ENCODE measurements at places on chromosomes 13 and 19.

DNA sequence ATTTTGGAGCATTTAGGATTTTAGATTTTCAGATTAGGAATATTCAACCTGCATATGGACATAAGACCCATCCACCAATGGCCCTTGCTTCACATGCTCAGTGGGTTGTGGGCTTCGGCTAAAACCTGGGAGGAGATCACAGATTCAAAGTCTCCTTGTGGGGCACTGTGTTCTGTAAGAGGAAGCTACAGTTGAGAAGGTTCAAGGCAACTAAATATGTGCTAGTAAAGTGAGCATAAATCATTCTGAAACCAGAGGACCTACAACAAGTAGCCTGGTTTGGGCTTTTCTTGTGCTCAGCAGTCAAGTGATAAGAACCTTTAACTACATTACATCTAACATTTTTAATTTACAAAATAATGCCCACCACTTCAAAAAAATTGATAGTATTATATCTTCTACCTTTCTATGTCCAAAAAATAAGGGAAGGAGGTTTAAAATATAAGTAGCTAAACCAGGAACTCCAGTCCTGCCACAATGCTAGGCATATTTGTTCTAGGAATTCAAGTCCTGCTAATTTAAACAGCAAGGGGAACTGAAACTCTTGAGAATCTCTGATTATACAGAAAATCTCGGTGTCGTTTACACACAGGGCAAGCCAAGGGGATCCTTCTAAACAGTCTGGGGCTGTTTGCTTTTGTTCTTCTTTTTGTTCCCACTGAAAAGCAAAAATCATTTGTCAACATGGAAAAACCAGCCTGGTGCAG, 36.6 kb downstream of the FOXO1 start:
- DNase-seq: no peak

DNA sequence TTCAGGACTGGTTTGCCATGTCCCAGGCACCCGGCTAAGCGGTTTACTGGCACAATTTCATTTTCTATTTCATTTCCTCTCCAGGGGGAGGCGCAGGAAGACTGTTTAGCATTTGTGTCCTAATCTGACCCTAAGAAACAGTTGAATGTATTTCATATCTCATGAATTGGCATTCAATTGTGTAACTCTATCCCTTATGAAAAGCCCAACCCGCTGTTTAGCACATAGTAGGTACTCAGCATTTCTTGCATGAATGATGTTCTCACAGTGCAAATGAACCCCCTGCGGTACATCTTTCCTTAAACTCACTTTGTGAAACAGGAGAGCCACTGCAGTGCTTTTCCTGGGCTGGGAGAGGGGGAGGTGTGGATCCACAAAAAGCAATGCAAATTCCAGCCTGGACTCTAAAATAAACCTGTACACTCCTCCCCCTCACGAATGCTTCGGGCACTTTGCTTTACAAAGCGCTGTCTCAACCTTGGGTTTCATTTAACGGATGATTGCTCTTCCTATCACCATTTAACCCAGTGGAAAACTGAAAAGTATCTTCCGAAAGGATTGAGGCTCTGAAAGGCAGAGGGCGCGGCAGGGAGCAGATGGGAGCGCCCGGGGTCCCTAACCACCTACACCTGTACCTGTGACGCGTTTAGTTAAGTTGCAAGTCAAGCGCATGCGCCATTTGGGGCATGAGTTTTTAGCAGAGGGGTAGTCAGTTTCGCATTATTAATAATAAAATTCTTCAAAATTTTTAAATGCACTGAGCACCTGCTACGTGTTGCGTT, 1.2 kb upstream of the EEF2 start:
- DNase-seq: peak; percentile 63

- DNase-seq: no peak
These were observed 606.9 kb downstream of the PCDH9 start for GRCh38 chr13:66623129-66623820.

DNA sequence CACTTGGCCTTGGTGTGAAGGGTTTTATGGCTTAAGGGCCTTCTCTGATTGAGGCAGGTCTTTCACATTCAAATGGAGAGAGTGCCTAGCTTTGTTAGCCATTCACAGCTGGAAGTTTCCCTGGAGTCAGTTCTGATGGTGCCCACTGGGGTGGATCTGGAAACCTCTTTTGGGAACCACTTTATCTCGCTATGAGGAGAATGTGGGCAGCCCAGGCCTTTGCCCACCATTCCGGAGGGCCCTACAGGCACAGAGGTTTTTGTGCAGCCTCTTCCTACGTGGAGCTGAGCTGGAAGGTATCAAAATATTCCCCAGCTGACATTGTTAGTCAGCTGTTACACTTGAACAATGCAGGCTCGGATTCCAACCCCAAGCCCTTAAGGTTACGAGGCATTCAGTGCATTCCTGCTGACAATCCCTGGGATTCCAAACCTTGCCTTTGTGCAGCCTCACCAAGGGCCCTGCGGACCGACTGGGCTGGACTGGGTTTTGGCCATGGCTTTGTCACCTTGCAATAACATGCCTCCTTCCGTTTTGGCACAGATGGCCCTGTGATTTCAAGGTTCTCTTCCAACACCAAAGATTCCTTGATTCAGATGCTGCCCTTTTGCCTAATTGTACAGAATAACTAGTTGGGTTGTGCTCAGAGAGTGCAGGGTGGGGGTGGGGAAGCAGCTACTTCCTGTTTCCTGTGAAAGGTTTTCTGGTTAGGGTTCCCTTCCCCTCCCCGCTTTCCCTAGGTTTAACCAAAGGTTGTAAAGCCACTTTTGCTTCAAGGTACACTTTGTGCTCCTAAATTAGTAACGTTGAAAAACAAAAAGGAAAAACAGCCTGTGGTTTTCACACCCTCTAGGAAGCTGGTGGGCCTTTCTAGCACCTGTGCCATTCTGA, 27.0 kb downstream of the SAE1 start:
- DNase-seq: peak; percentile 25

- DNase-seq: no peak
These were observed 99.5 kb downstream of the SIPA1L3 start for GRCh38 chr19:38006361-38007045.

DNA sequence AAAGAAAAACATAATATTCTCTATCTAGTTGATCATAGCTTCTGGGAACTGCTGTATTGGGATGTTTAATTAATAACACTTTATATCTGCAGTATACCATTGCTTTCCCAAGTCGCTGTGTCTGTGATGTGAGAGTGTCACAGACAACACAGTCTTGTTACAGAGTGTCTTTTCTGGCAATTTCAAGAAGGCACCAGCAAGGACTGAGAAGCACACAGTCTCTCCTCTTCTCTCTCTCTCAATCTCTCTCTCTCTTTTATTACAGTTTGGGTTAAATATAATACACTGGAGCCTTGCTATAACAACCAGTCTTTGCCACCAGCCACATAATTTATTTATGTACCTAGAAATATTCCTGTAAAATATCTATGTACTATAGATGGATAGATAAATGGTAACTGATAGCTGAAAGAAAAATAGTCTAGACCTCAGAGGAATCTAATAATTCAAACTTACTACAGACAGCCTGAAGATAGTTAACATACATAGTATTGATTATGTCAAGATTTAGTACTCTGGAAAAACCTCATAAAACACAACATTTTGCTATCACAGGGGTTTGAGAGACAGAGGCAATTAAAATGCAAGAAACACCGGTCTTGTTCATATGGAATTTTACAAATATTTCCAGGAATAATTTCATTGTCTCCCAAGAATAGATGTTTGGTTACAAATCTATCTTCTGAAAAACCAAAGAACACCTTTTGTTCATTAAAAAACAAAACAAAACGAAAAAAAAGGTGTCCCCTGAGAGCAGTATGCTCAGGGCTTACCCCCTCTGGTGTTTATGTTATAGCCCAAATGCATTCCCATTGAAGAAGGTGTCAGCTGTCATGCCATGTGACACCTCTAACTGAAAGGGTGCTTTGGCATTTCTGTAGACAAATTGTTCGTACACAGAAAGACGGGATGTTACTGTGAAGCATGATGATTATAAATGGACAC, 507.8 kb downstream of the TBC1D4 start:
- DNase-seq: no peak

- DNase-seq: no peak
These were observed 284.6 kb downstream of the DNAJC15 start for GRCh38 chr13:43307921-43308433.

- DNase-seq: no peak
These were observed 149.0 kb upstream of the ZNF536 start for GRCh38 chr19:30222992-30223865.

DNA sequence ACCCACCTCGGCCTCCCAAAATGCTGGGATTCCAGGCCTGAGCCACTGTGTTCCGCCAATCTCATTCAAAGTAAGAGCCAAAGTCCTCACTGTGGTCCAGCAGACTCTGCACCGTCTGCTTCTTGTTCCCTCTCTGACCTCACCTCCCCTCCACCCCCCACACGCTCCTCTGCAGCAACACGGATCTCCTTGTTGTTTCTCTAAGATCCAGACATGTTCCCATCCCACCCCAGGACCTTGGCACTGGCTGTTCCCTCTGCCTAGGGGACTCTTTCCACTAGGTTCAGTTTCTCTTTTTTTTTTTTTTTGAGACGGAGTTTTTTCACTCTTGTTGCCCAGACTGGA, 38.4 kb downstream of the LTBP4 start:
- no peak for DNase-seq

GRCh38 chr19:7099597-7099921, 30.1 kb downstream of the ZNF557 start:
- DNase-seq: no peak
